Mesendoderm (in vitro differentiated cells): ENCODE measurements at places on chromosomes 6 and 20.

- no peak for DNase-seq
These were observed 1.1 kb downstream of the ABT1 start for GRCh38 chr6:26597821-26598220.

DNA sequence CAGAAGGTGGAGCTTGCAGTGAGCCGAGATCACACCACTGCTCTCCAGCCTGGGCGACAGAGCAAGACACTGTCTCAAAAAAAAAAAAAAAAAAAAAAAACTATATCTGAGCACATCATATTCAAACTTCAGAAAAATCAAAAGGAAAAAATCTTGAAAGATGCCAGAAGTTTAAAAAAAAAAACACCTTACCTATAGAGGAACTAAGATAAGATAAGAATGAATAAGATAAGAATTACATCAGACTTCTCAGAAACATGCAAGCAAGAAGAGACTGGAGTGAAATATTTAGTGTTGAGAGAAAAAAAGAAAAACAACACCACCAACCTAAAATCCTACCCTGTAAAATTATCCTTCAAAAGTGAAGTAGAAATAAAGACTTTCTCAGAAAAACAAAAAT lies 116.8 kb upstream of the ARID1B start:
- DNase-seq = no peak

DNA sequence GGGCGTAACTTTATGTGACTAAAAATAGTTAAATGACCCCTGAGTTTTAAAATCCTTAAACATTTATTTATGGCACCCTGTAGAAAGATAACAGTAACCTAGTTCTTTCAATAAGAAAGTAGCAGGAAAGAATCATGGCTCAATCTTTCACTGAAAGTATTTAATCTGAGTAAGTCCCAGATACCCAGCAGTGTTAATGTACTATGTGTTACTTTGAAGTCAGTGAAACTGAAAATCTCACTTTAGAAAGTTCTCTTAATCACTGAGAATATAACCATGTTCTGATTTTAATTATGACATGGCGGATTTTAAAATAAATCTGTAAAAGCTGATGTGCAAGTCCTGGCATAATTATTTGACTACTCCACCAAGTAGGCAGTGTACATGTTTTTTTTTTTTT lies 8.1 kb upstream of the HEY2 start:
- no peak for DNase-seq

- DNase-seq = peak; percentile 79
These were observed 116.3 kb downstream of the SNX5 start for GRCh38 chr20:17852323-17852722.

GRCh38 chr20:37869334-37869861 lies 33.5 kb upstream of the VSTM2L start:
- DNase-seq = no peak

GRCh38 chr6:15284743-15285142 lies 38.9 kb downstream of the JARID2 start:
- DNase-seq = peak; percentile 81

- DNase-seq = peak; percentile 63
These were observed 11.8 kb downstream of the DSE start for GRCh38 chr6:116382587-116382986.

- no peak for DNase-seq
These were observed 204.7 kb downstream of the ESR1 start for GRCh38 chr6:152012227-152012626.

GRCh38 chr6:99345164-99345563 lies 4.3 kb downstream of the FAXC start:
- DNase-seq = no peak

DNA sequence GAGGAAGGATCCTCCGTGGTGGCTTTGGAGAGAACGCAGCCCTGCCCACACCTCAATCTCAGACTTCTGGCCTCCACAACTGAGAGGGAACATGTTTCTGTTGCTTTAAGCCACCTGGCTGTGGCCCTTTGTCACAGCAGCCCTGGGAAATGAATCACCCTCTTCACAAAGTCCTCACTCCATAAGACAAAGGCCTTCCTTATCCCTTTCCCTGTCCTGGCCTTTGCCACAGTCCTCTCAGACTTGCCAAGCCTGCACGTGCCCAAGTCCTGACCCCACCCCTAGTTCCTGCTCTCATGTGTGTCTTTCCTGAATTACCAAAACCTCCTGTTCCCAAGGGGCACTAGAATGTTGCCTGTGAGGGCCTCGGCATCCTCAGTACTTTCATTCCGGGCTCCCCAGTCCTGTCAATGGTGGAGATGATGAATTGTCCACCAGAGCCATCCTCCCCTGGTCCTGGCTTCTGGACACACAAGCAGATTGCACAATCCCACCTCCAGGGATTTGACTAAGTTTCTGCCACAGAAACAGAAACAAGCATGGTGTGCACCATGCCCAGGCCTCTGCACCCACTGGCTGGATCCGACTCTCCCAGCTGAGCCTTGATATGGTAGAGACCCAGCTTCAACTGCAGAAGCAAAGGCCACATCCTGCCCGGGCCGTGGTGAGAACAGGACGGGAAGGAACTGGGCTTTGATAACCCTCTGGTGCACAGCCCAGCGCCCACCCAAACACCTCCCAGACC lies 232.6 kb upstream of the PDE10A start:
- DNase-seq = peak; percentile 19

GRCh38 chr20:53660947-53661381 lies 67.3 kb upstream of the ZNF217 start:
- no peak for DNase-seq

- DNase-seq = peak; percentile 72
These were observed 124.1 kb upstream of the RPS6KA2 start for GRCh38 chr6:166751051-166751595.

GRCh38 chr6:99661870-99662269 lies 55.2 kb downstream of the PRDM13 start:
- no peak for DNase-seq

GRCh38 chr6:31776989-31777666 lies at the start of gene VWA7:
VWA7 (minus strand) TSS chr6:31777328; CDS start chr6:31776779, 549 bp downstream.
- peak; percentile 60 for DNase-seq

DNA sequence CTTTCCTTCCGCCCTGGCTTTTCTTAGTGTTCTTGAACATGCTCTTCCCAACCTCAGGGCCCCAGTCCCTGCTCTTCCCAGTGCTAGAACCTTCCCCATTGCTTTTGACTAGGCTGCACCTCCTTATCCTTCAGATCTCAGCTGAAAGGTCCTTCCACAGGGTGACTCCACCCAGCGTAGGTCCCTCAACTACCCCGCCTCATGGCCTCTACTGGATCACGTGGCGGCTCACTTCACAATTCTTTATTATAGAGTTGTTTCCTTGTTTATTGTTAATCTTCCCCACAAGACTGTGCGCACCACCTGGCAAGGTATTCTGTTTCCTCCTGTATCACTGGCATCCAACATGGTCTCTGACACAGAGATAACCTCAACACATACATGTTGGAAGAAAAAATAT lies 31.2 kb downstream of the TTLL9 start:
- DNase-seq = no peak

- DNase-seq = no peak
These were observed 255.7 kb upstream of the THEMIS start for GRCh38 chr6:128156321-128157111.

DNA sequence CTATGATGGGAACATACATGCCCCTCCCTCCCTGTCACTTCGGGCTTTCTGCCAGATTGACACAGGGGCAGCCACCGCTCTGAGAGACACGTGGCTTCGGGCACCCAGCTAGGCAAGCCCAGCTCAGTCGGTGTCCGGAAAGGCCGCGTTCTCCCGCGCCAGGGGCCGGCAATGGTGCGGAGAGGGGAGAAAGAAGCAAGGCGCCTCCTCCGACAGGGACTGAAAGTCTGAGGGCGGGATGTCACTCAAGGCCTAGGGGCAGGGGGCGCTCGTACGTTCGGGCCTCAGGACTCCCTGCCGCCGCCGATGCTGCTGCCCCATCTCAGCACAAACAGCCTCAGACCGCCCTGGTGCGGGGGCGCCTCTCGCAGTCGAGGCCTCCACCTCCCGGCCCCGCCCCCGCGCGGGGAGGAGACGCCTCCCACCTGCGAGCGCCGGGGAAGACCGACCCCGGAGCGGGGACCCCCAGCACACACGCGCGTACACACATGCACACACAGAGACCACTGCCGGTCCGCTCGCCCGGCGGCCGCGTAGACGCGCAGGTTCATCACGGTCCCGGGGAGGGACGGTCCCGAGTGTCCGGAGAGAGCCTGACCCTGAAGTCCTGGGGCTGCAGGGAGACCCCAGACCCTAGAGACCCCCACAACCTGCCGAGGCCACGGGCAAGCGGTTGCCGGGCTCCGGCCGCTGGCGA lies 1.9 kb downstream of the GRM4 start:
- peak; percentile 92 for DNase-seq

- no peak for DNase-seq
These were observed 24.4 kb downstream of the QKI start for GRCh38 chr6:163438940-163439335.

DNA sequence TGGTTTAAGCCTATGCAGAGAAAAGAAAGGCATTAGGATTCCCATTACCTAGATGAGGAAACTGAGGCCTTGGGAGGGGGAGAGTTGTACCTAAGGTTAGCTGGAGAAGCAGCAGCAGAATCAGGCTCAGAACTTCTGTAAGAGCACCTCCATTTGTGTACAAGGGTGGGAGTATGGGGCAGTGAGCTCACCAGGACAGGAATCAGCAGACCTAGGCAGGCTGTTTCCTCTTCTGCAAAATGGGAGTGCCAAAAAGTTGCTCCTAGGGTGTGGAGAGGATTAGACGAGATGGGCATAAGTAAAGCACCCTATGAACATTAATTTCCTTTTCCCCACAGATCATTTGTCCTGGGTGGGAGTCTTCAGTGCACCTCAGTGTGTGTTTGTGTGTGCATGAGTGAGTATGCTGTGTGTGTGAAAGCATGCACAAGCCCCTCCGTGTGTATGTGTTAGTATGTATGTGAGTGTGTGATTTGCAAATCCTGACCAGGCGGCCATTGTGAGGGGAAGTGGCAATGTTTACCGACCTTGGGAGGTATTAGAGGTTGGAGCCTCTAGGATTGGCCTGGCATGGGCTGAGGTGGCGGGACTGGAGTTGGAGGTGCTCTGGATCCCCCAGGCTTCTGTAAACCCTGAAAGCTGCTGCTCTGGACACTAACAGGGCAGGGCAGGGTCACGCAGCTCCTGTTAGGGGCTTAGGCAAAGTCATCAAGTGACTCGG lies 78.8 kb downstream of the VEGFA start:
- no peak for DNase-seq

- DNase-seq = no peak
These were observed 102.1 kb upstream of the LAMP5 start for GRCh38 chr20:9412309-9412708.

GRCh38 chr6:146337376-146337775 lies 206.3 kb upstream of the RAB32 start:
- no peak for DNase-seq

DNA sequence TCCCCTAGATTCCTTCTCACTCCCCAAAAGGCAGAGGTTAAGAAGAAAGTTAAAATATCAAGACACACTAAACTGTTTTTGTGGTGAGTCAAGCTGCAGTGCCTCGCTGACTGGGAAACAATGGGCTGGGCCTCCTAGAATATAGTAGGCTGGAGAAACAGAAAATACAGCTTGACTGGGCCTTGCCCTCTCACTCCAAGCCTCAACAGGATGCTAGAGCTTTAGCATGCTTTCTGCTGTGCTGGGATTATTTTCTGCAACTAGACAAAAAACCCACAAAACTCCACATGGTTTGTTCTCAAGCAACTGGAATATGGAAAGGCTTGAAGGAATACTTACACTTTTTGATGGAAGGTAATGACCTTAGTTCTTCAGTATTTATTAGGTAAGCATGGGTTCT lies 27.9 kb downstream of the FOXO3 start:
- peak; percentile 68 for DNase-seq

- no peak for DNase-seq
These were observed 16.4 kb downstream of the SRC start for GRCh38 chr20:37362231-37362792.

DNA sequence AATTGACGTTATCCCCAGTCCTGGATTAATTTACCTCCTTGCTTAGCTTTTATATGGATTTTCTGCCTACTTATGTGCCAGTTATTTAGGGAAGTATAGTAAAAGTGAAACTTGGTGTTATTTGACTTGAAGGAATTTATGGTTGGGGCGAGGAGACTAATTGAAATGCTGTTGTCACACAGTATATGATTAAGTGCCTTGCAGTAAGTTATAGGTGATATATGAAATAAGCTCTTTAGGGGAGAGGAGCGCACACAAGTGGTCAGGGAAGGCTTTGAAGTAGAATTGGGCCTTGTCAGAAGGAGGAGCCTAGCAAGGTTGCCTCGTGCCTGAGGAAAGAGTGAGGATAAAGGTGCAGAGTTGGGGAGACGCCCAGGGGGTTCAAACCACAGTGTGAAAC lies 20.5 kb downstream of the NCOA7 start:
- no peak for DNase-seq

DNA sequence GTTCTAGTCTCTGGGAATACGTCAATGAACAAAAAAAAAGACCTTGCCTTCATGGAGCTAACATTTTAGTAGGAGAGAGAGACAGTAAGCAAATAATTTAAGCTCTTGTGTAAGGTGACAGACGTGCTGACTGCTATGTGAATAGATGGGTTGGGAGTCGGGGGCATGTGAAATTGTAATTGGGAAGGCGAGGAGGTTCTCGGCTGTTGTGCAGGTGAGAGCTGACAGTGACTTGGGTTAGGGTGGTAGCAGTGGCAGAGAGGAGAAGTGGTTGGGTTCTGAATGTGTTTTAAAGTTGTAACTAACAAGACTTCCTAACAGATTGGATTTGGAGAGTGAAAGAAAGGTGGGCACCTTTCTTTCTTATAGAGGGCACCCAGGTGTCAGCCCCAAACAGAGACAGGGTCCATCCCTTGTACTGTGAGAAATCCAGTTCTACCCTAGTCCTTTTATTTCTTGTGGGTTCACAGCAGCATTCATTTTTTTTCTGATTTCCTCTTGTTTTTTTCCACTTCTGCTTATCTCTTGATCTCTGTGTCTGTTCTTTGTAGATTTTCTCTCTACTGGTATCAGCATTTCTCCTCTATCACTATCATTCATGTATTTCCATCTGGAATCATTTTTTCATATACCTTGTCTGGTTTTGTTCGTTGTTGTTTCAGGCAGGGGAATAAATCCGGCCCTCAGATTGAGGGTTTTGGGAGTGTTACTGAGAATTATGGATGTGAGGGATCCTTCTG lies 15.4 kb upstream of the MYLK2 start:
- no peak for DNase-seq

DNA sequence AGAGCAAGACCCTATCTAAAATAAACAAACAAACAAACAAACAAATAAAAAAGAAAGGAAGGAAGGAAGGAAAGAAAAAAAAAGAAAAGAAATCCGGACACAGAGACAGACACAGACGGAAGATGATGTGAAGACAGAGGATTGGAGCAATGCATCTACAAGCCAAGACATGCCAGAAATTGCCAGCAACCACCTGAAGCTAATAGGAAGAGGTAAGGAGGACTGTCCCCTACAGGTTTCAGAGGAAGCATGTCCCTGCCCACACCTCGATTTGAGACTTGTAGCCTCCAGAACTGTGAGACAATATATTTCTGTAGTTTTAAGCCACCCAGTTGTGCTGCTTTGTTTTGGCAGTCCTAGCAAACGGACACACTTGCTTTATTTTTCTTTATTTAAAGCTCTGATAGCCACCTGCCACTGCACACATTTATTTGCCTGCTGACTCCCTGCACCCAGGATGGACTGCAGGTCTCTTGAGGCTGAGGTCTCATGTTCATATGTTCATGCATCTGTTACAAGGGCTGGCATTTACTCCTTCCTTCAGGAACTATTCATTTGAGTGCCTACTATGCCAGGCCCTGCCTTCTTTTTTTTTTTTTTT lies 20.7 kb upstream of the ZMYND8 start:
- peak; percentile 45 for DNase-seq

GRCh38 chr6:6348256-6348655 lies 27.8 kb upstream of the F13A1 start:
- DNase-seq = no peak
